DMS 273 treated with DMSO at 0.1 percent for 48 hours (cell line): ENCODE measurements at places on chromosomes 12 and 14.

DNA sequence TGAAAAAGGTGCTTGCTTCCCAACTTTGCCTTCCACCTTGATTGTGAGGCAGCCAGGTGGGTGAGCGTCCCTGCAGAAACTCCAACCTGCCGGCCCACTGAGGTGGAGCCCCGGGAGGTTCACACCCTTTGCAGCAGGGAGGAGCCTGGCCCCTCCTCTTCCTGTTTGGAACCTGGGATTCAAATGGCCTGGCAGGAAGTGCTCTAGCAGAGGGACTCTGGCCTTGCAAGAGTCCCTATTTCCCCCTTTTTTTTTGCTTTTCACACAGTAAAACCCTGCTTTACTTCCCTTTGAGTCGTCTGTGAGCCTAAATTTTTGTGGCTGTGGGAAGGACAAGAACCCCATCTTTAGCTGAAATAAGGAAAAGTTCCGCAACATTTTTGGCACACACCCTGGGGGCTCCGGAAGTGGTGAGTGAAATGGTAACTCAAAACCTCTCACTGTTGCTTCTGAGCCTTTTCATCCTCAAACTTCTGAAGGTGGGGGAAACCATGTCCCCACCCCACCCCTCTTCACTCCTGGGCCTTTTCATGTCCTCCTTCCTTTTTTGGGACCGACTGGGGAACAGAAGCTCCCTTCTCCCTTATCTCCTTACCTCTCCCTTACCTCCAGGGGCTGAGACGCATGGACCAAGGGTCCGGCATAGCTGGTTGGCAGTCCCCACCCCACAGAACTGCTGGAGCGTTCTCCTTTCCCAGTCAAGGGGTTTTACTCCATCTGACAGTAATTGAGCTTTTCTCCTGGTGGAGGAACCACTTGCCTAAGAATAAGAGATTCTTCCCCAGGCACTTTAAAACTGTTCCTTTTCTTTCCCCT lies 102.0 kb downstream of the KCNMB4 start:
- no peak for DNase-seq

- DNase-seq = no peak
These were observed 59.6 kb upstream of the SCN8A start for GRCh38 chr12:51531284-51531977.

DNA sequence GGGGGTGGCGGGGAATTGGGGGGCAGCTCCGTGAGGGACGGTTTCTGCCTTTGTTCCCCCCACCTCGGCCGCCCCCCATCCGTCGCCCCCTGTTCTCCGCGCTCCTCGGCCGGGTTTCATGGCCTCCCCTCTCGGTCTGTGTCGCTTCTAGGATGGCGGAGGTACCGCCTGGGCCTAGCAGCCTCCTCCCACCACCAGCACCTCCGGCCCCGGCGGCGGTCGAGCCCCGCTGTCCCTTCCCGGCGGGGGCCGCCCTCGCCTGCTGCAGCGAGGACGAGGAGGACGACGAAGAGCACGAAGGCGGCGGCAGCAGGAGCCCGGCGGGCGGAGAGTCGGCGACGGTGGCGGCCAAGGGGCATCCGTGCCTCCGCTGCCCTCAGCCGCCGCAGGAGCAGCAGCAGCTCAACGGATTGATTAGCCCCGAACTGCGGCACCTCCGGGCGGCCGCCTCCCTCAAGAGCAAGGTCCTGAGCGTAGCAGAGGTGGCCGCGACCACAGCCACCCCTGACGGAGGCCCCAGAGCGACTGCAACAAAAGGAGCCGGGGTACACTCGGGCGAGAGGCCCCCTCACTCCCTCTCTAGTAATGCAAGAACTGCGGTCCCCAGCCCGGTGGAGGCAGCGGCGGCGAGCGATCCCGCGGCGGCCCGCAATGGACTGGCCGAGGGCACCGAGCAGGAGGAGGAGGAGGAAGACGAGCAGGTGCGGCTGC lies 575 bp downstream of the NAA30 start:
- DNase-seq = no peak

GRCh38 chr12:4152145-4152795 lies 121.3 kb upstream of the CCND2 start:
- DNase-seq = no peak

DNA sequence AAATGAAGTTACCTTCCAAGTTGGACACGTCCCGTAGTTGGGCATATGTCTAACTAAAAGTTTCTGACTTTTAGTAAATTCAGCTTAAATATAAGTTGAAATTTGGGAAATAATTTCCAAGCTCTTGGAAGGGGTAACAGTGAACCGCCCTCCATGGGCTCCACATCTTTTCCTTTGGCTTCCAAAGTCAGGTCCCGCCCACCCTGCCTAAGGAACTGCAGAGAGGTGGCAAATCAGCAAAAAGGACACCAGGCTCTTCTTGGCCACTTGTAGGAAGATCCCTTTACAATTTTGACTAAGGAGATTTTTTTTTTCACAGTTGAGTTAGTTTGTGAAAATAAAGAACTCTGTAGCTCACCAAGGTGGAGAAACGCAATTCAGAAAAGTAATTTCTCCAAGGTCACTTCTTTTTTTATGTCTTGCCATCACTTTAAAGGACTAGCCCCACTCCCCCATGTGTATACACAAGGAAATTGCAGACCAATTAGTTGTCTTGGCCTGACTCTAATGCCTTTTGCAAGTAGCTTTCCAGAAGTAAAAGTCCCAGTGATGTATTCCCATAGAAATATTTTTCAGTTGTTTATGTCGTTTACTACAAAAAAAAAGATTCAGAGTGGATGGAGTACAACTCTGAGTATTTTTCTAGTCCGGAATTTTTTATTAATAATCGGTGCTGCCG lies 181.2 kb downstream of the PELI2 start:
- DNase-seq = no peak
